ENCODE measurements at places on chromosomes 16 and 17.

DNA sequence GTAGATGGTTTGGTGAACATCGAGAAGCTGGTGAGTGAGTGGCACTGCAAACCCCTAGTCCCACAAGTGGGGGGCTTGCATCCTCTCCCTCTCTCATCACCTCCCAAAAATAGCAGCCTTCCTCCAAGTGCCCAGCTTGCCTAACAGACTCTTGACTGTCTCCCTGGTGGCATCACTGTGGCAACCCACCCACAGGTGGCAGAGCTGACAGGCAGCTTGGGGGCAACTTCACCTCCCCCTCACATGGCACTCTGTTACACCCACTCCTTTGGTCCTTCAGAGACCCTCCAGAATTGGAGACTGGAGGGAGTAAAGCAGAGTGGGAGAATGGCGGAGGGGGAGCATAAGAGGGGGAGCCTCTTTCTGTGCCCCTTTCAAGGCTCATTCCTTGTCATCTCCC lies 15.7 kb downstream of the RAPGEFL1 start:
- no peak for DNase-seq

DNA sequence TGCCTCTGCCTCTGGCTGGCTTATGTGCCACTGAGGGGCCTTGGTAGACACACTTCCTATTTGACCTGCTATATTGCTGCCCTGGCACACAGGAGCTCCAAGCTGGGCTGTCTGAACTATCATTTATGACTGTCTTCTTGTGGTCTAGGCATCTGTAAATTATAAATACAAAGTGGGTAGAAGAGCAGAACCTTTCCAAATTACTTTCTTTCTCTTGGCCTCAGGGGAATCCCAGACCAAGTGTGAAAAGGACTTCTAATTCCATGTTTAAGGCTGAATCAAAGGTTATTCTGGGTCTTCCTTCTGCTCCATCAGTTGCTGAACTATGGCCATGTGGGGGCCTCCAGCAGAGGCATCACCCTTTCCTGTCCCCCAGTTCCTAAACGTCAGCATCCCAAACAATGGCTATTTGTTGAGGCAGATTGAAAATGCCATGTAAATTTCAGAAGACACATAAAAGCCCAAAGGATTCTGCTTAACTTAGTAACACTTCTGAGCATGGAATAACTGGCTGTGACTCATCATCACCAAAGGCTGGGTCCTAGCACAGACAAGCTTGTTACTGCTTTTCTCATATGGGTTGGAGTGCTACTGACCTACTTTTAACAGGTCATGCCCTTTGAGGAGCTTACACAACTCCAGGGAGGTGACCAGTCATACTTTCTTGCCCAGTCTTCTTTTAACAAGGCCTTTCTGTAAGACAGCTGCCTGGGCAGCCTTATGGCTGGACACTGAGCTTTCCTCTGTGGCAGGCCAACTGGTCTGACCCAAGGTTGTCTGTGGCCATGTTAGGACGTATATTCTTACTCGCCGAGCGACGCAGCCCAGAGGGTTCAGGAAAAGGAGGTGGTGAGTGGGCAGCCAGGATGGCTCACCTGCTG lies 154.8 kb downstream of the VPS53 start:
- no peak for DNase-seq

- no peak for DNase-seq
These were observed 22.0 kb downstream of the SALL1 start for GRCh38 chr16:51129105-51129504.

DNA sequence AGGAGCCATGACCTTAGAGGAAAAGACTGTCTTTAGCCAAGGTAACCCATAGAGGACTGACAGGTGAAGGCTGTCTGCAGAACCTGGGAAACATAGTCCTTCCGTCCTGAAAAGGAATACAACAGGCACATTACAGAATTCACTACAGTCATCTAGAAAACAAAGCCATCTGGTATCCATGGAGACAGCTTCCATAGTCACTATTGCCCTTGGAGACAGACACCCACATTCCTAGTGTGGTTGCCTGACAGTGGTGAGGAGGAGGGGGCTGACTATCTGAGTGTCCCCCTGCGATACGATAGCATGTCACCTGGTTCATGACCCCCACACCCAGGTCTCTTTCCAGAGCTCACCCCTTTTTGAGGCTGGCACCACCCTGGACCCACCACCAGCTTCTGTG lies 254.7 kb downstream of the CDH13 start:
- no peak for DNase-seq

GRCh38 chr16:79713609-79714309 lies 113.2 kb upstream of the MAF start:
- no peak for DNase-seq

DNA sequence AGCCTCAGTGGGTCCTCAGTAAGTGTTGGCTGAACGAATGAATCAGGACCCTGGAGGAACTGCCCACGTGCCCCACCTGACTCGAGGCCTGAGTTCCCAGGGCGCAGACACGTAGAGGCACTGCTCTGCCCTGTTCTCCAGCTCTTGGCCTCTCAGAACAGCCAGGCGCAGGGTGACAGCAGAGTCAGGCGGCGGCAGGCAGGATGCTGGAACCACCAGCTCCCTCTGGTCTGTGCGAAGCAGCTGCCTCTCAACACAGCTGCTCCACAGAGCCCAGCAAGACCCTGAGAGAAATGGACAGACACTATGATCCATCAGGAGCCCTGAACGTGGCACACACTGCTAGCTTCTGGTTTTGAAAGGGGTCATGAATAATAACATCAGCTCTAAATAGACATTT lies 53.1 kb upstream of the BCO1 start:
- DNase-seq, result no peak

- no peak for DNase-seq
These were observed 575.7 kb upstream of the CDH5 start for GRCh38 chr16:65790768-65791167.

DNA sequence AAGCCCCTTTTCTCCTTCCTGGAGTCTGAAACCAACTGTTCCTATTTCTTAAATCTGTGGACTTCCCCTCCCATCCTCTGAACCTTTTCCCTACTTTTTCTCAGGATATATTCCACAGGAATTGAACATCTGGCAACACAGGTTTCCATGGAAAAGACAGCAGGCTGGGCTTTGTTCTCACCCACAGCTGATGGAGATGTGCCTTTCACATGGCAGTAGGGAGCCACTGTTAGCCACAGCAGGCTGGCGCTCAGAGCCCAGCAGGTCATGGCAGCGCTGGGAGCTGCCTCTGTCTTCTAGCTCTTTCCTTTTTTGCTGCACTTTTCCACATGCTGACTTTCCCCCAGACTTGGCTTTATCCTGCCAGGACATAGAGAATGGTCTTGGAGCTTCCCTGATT lies 116.4 kb upstream of the NLRP1 start:
- no peak for DNase-seq

- peak; percentile 85 for DNase-seq
These were observed 135.4 kb upstream of the CHMP6 start for GRCh38 chr17:80855948-80856862.

DNA sequence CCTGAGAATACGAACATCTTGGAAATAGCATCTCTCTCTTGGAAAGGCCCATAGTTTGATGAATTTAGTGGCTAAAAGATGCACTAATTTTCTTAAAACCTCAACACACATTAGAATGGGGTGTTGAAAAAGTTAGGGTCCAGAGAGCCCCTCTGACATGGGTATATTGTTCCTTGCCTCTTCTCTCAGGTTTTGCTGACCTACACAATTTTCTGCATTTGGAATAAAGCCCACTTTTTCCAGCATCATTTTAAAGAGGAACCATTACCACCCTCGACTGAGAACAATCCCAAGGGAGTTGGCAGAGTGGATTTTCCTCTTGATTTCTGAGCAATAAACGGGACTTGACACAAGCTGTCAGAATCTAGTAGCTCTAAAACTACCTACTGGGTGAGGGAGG lies 156.1 kb downstream of the PMP22 start:
- no peak for DNase-seq

- no peak for DNase-seq
These were observed 23.5 kb upstream of the GRIN2A start for GRCh38 chr16:10205688-10206087.

- no peak for DNase-seq
These were observed 22.7 kb downstream of the MYO1D start for GRCh38 chr17:32854207-32854606.

DNA sequence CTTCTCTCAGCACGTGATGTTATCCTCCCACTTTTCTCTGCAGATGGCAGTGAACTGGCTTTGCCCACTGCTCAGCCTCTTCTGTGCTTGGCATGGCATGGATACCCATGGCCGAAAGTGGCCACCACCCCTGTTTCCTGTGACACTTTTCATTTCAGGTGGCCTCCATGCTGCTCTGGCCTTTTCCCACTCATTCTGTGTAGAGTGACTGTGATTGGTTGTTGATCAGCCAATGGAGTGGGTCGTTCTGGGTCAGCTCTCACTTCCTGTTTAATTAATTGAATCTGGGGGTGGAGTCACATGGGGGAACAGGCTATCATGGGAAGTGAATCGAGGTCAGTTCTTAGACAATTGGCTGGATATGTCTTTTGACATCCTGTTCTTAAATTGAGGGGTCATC lies 350.1 kb upstream of the EEF2KMT start:
- DNase-seq, result no peak

GRCh38 chr16:88738151-88739084 lies 32.1 kb downstream of the CTU2 start:
- DNase-seq, result no peak

DNA sequence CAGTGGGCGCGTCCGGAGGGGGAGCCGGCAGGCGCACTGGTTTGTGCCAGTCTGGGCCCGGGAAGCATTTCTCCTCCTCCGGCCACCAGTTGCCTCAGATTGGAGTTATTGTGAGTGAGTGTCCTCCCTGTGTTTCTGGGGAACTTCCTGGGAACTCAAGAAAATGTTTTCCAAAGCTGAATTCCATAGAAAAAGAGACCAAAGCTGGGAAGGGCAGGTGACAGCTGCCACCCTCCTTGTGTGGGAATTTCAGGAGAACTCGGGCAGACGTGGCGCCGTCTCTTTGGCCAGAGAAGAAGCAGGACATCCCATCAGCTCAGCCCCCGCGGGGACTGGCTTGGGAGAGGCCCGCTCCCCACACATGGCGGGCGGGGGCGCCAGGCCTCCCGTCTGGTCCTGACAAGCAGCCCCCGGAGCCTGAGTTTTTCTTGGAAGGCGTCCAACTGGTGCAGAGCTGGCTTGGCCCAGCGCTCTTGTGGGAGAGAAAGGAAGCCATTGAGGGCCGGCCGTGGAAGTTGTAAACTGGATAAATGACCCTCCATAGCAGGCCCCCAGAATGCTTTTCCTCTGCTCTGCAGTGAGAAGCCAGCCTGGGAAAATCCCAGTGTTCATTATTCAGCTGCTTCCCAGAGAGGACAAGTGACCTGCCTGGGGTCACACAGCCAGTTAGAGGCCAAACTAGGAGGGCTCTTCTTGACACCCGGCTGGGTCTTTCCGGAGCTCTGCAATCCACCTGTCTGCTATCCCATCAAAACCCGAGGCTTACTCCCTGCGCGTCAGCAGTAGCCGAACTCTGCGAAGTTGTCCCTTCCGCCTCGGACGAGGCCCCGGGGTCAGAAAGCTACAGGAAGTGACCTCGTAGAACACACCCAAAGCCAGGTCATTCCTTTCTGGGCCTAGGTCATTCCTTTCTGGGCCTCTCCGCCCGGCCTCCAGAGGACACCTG lies 39.2 kb upstream of the GSE1 start:
- no peak for DNase-seq

GRCh38 chr16:51407199-51407598 lies 256.1 kb upstream of the SALL1 start:
- DNase-seq, result no peak

GRCh38 chr17:61556224-61557188 lies 34.5 kb downstream of the NACA2 start:
- no peak for DNase-seq

DNA sequence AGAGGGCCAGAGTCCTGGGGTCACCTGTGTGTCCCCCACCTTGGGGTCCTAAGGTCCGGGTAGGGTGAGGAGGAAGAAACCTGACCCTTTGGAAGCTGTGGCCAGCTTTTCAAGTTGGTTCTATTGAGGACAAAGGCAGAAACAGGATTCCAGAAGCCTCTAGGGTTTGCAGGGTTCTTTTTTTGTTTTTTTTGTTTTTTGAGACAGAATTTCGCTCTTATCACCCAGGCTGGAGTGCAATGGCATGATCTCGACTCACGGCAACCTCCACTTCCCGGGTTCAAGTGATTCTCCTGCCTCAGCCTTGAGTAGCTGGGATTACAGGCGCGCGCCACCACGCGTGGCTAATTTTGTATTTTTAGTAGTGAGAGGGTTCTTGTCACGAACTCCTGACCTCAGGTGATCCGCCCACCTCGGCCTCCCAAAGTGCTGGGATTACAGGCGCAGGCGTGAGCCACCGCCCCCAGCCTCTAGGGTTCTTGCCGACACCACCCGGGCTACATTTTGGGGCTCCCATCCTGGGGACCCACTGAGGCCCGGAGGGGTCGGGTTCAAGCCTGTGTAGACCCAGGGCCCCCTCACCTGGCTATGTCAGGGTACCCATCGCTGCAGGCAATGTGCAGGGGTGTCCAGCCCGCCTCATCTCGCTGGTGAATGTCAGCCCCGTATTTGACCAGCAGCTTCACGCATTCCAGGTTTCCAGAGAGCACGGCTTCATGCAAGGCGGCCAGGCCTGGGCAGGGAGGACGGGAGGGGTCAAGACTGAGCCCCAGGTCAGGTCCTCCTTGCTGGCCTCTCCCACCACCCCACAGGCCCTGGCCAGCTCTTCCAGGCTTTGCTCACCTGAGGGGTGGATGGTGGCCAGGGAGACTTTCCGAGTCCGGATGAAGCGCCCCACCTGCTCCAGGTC lies 674 bp downstream of the PPP1R27 start:
- no peak for DNase-seq

- DNase-seq, result no peak
These were observed 152.2 kb upstream of the NOG start for GRCh38 chr17:56441308-56441707.

DNA sequence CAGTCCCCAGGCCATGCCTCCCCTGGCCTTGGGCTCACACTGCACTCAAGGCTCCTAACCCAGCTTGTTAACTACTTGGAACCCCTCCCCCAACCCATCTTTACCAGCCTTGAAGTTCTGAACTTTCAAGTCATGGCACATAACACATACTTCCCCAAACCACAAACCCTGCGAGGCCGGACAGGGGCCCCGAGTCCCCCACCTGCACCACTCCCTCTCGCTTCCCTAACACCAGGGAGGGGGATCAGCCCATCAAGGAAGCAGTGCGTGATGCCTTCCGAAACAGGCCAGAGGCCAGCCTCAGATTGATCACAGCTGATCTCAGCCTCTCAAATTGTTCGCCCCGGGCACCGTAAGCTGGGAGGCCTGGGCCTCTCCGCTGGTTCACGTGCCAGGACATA lies 3.0 kb upstream of the NLRC3 start:
- DNase-seq, result no peak

Measured in activated T-cell treated with anti-CD3 and anti-CD28 coated beads, Interleukin-2, amount 50 U/mL, for 24 hours (primary cell).